ENCODE measurements at places on chromosomes 3 and 15.

DNA sequence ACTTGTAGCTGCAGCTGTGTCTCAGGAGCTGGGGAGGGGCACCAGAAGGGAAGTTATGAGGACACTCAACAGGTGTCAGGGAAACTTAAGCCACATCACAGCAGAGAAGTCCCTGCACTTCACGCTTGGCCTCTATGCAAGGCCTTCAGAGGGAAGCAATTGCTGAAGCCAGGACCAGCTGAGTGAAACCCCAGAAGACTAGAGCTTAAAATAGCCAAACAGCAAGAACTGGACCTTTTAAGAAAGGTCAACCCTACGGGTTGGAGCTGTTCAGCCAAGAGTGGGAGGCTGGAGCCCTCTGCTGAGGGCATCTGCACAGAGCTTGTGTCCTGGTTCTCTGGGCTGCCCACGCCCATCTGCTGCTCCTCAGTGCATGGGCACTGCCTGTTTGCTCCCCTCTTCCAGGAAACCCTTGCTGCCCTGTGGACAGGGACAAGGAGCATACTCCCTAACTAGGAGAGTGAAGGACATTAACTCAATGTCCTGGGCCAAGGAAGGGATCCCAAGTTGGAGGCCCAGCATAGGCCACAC lies 3.9 kb upstream of the GRAMD2A start:
- no peak for DNase-seq

- no peak for DNase-seq
Observed at GRCh38 chr15:31203999-31204398, 102.5 kb upstream of the TRPM1 start.

GRCh38 chr15:31389576-31389975 lies 62.9 kb downstream of the KLF13 start:
- no peak for DNase-seq

- DNase-seq = no peak
Observed at GRCh38 chr3:187952849-187953248, 201.1 kb upstream of the LPP start.

- no peak for DNase-seq
Observed at GRCh38 chr15:66151809-66152208, 101.7 kb downstream of the MEGF11 start.

DNA sequence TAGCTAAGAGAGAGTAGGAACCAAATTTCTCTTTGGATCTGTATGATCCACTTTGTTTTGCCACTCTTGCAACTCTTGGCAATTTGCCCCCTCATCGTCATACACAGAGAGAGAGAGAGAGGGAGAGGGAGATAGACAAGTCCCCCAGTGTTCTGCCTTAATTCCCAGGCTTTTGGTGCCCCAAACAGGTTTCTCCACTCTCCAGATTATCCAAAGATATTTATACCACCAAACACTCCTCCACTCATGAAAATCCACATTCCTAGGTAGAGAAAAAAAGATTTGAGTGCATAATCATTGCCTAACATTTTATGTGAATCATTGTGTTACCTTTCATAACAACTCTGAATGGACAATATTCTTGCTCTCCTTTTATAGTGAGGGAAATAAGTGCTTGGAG lies 15.3 kb downstream of the ACP3 start:
- DNase-seq = no peak

DNA sequence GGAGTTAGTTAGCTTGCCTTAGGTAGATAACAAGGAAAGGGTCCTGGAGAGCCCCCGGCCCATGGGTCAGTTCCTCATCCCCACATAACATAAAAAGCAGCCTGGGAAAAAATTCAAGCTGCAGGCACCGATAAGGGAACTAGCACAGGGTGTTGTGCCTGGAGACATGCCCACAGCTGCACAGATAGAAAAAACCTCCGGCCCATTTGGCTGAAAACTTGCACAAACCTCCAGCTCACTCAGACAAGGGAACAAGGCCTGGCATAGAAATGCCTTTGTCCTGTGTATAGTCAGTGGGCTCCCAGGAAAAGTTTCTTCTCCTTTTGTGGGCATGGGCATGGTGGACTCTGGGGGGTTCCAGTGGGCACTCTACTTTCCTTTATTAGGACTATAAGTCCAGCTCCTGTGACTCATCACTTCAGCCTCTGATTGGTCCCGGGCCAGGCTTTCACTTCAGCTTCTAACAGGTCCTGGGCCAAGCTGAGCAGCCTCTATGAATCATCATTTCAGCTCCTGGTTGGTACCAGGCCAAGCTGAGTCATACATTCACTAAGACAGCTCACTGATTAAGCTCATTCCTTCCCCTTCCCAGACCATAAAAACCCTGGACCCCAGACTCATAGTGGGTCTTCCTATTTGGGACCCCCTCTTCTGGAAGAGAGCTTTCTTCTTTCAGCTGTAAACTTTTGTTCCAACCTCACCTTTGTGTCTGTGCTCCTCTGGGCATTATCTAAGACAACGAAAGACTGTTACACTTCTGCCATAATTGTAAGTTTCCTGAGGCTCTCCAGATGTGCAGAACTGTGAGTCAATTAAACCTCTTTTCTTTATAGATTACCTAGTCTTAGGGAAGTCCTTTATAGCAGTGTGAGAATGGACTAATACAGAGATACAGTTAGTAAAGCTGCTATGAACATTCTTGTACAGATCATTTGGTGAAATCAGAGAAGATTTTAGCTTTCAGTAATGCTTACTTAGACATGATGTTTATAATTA lies 348.0 kb upstream of the DPPA4 start:
- DNase-seq = no peak
